ENCODE measurements at places on chromosomes 6 and 20. TPM values are rescaled to one million over a fixed set of nuclear protein-coding genes. Genes with fewer than 3 reads are reported as not detected.

GRCh38 chr6:62039605-62040004, 246.4 kb downstream of the KHDRBS2 start:
- DNase-seq, result no peak

DNA sequence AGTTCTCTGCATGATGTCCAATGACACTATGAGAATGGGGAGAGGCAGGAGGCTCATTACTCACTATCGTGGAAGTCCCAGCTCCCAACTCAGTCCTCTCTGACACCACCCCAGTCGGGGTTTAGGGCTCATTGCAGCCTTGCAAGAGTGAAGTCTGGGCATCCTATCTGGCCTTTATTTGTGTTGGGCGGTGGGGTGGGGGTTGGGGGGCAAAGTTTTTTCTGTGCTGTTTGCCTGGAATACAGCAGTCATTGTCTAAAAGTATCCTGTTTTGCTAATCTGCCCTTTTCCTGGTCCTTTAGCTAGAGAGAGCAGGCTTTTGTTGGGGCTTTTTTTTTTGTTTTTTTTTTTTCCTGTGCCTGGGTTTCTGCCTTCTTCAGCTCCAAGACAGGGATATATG, 174.2 kb downstream of the MYLK4 start:
- DNase-seq, result no peak

Gene MDFI
- total RNA-seq, result 40.9 TPM

DNA sequence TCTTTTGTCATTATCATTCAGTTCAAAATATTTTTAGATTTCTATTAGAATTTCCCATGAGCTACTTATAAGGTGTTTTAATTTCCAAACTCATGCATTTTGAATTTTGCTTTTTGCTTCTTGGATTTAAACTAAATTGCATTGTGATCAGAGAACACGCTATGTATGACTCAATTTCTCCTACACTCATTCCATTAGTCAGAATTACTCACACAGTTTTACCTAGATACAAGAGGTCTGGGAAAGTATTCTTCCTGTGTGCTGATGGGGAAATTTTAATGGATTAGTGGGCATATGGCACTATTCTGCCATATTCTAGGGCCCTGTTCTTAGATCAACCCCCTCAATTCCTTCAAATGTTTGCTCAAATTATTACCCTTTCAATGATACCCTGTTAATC, 49.9 kb upstream of the BMP5 start:
- DNase-seq, result no peak

DNA sequence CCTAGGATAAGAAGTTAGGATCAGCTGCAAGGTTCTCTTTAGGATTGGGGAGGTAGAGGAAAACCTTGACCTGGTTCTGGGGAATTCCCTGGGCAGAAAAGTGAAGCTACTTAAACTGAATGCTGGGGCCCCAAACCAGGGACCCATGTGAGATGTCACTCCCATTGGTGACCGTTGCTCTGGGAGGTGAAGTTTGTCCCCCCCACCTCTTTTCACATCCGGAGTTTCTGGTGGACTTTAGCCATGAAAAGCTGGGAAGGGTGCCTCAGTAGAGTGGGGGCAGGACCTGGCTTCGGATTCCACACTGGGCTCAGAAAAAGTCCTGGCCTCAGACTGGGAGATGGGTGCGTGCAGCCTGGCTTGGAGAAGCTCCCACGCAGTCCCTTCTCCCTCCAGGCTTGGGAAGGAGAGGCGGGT, 13.2 kb downstream of the TJAP1 start:
- DNase-seq, result no peak

DNA sequence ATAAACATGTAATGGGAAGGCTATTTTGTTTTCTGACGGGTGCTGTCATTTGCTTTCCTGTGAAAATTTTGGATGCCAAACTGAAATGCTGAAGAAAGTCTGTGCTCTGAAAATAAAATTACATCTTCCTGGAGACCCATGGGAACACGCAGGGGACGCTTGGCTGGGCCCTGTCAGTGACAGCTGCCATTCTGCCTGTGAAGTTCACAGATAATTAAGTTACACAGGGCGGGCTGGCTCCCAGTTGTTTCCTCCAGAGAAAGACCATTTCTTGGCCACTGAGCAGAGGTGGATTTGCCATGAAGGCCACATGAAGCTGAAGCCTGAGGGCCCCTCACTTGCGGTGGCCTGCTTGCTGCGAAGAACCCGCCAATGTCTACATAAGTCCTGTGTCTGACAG, 93.5 kb downstream of the TMEM170B start:
- DNase-seq, result no peak

DNA sequence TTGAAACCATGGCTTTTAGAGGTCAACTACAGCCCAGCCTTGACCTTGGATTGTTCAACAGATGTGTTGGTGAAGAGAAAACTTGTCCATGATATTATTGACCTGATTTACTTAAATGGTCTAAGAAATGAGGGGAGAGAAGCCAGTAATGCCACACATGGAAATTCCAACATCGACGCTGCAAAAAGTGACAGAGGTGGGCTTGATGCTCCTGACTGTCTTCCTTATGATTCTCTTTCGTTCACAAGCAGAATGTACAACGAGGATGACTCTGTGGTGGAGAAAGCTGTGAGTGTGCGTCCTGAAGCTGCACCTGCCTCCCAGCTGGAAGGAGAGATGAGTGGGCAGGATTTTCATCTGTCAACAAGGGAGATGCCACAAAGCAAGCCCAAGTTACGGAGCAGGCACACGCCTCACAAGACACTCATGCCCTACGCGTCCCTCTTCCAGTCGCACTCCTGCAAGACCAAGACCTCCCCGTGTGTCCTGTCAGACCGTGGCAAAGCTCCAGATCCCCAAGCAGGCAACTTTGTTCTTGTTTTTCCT, 16.2 kb downstream of the TTLL2 start:
- DNase-seq, result no peak

GRCh38 chr20:41905199-41905598, 287.0 kb upstream of the CHD6 start:
- no peak for DNase-seq

DNA sequence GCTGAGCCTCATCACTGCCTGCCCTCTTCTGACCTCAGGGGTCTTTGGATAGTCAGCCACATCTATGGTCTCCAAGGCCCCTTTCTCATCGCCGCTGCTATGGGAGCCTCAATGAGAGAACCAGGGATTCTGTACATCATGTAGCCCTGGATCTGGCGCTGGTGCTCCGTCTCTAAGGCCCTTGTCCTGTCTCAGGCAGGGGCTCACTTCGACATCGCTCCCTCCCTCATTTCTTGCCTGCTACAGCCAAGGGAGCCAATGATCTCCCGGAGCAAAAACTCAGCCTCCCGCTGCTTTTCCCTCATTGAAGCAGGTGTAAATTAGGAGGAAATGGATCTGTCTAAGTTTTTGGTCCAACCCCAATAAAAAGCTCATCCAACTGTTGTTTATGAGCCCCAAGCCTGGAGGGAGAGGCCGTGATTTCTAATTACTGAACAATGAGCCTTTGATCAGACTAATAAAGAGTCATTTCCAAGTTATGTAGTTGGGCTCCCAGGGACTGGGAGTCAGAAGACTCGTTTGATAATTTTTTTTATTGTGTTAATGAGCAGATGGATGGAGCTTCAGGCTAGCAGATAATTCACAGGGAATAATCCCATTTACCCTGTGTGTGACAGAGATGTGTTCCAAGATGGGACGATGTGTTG, 30.9 kb downstream of the LBP start:
- no peak for DNase-seq
